ENCODE measurements at places on chromosomes 3 and 15.

DNA sequence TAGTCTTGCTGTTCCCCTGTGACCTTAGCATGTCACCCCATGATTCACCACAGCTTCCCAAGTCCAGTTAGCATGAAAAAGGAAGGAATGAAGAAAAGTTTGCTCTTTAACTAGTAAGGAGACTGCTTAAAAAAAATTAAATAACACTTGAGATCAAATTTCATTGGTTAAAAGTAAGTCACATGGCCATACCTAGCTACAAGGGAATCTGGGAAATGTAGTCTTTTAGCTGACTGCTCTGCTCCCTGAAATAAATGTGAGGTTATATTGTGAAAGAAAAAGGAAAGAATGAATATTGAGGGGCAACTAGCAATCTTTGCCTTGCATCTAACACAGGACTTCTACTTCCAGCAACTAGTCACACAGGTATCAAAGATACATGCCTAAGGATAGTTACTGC, 84.7 kb upstream of the LRRN1 start:
- DNase-seq = no peak

- no peak for DNase-seq
Observed at GRCh38 chr15:76181705-76182107, 121.9 kb downstream of the TMEM266 start.

GRCh38 chr3:141412936-141413354, 44.6 kb downstream of the ZBTB38 start:
- DNase-seq = no peak

DNA sequence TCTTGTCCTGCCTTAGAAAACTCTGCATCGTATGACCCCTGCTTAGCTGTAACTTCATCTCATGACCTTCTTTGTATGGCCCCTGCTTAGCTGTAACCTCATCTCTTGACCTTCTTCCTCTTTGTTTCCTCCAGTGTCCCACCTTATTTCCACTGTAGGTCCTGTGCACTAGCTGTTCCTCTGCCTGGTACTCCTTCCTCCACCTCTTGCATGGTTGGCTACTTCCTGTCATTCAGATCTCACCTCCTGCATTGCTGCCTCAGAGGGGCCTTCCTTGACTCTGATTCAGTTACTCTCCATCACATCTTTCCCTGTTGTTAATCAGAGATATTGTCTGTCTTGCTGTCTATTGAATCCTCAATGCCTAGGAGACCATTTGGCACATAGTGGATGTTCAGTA, 63.2 kb downstream of the PDE8A start:
- no peak for DNase-seq

DNA sequence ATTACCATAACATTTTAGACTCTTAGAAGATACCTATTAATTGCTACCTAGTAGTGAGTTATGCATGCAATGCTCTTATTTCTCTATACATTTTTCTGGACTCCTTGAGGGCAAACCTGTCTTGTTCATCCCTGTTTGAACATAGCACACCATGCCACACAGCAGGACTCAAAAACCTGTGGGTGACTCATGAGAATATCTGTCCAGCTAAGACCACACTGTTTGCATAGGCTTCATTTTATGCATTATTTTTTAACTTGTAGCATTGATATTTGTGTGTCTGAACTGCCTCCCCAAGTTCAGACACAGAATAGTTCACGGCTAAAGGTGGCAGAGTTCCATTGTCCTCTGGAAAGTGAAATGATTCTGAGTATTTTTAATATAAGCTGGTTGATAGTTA, 1.8 kb downstream of the LMCD1 start:
- DNase-seq = no peak

GRCh38 chr3:36172699-36173098, 207.6 kb upstream of the STAC start:
- DNase-seq = no peak

- DNase-seq = no peak
Observed at GRCh38 chr15:60648928-60649679, 170.2 kb upstream of the ICE2 start.

GRCh38 chr15:59166601-59167265, 39.9 kb upstream of the LDHAL6B start:
- DNase-seq = no peak

DNA sequence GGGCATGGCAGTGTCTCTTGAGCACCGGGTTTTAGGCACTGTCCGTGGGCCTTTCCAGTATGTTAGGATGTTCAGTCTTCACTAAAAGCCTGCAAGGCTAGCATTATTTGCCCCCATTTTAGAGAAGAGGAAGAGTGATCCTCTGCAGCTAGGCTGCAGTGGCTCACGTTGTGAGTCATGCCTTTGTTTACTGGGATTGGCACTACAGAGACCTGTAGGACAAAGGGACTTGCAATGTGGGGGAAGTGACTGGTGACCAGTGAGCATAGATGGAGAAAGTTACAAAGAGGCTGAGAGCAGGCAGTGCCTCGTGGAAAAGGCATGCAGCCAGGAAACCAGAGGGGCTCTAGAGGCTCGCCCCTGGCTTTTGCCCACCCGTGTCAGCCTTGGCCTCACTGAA, 26.8 kb upstream of the CPNE9 start:
- no peak for DNase-seq

DNA sequence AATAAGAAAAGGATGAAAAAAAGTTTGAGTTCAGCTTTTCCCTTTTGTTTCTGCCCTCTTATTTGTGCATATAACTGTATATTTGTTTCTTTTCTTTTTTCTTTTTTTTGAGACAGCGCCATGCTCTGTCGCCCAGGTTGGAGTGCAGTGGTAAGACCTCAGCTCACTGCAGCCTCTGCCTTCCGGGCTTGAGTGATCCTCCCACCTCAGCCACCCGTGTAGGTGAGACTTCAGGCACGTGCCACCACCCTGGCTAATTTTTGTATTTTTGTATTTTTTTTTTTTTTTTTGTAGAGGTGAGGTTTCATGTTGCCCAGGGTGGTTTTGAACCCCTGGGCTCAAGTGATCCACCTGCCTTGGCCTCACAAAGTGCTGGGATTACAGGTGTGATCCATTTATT, 31.4 kb downstream of the RNF111 start:
- DNase-seq = no peak

- DNase-seq = no peak
Observed at GRCh38 chr15:29668120-29668602, 154.1 kb downstream of the TJP1 start.

DNA sequence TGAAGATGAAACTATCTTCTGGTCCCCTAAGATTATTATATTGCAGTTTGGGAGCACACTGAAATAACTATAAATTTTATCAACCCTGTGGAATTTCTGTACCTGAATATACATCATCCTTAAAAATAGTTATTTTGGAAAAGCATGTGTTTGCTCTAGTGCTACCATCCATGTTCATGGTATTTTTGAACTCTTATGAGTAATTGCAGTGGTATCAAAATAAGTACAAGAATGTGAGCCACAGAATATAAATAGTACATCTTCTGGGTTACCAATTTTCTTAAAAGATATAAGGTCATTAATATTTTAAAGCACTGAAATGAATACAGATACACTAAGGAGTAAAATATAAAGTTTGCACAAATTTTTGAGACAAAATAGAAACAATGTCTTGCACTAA, 206.5 kb downstream of the CBLB start:
- DNase-seq = no peak

DNA sequence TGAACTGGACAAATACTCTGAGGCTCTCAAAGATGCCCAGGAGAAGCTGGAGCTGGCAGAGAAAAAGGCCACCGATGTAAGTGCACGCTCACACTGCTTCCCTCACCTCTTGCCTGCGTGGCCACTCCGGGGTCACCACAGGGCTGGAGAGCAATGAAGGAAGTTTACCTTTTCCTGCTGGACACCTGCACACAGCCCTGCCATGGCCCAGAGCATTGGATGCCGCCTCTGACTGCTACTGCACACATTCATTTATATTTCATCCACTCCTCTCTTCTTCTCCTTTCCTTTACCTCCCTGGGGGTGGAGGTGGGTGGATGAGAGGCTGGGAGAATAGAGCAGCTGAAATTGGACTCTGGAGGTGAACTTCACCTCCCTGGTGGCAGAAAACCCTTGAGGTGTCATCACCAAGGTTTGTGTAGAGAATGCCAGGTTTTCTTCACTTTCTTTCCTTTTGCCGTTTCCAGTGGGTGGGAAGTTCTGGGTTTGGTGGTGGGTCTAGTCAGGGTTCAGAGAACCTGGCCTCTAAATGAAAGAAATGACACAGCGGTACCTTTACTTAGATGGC, 1.6 kb downstream of the TPM1 start:
- no peak for DNase-seq

- DNase-seq = no peak
Observed at GRCh38 chr3:130644628-130645253, 101.9 kb downstream of the PIK3R4 start.

DNA sequence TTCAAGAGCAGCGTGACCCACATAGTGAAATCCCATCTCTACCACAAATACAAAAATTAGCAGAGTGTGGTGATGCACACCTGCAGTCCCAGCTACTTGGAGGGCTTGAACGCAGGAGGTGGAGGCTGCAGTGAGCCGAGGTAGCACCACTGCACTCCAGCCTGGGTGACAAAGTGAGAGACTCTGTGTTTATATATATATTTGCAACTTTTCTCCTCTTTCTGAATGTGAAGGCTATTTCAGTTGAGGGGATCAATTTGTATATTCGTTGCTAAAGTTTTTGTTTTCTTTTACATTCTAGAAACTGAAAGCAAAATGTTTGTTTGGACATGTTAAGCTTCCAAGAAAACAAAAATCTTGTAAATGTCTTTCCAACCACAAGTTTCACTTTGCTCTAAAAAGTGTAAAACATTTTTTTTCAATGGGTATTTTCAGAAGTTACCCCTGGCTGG, 29.8 kb upstream of the FAM98B start:
- no peak for DNase-seq

GRCh38 chr15:23467110-23467600, 20.1 kb upstream of the GOLGA6L2 start:
- DNase-seq = peak; percentile 4

DNA sequence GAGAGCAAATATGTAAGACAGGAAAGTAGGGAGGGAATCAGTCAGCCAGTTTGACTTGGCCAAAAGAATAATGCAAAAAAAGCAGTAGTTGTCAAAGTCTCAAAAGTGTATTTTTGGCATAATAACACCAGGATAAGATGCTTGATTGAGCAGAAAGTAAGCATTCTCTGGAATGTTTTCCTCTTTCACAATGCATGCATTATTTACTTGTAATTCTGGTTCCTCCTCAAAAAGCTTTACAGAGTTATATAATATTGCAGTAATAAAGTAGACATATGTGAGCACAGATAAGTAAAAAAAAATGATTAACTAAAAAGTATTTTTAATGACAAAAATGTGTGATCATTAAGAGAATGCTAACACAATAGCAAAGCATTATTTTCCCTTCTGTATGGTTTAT, 285.9 kb upstream of the BCHE start:
- no peak for DNase-seq

DNA sequence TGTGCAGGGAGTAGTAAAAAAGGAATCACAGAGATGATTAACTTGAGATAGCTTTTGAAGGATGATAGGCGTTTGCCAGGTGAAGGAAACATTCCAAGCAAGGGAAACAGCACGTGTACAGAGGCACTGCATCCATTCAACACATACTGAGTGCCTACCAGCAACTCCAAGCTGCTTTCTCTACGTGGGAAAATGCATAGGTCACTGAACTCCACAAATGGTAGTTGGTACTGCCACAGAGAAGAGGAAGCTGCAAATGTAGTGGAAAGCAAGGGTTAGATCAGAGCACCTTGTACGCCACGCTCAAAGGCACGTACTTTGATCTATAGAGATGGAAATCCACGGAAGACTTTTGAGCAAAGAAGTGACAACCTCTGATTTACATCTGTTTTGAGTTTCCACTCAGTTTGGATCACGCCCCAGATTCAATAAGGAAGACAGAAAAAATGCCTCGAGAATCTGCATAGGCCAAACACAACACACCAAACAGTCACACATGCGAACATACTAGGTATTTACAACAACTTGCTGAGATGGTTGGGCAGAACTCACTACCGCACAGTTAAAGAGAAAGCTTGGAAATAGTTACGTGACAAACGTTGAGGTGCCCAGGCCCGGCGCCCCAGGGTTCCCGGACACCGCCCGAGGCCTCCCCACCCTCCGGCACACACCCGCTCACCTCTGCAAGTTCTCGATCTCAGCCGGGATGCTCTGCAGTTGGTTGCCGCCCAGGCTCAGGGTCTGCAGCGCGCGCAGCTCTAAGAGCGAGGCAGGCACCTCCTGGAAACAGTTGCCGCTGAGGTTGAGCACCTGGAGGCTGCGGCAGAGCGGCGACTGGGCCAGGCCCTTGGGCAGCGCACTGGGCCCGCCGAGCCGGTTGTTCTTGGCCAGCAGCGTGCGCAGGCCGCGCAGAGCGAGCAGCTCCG, 826 bp downstream of the LRRC58 start:
- DNase-seq = peak; percentile 12

- no peak for DNase-seq
Observed at GRCh38 chr3:190721330-190721729, 141.2 kb downstream of the GMNC start.

- DNase-seq = no peak
Observed at GRCh38 chr3:169179722-169180121, 483.8 kb downstream of the MECOM start.

DNA sequence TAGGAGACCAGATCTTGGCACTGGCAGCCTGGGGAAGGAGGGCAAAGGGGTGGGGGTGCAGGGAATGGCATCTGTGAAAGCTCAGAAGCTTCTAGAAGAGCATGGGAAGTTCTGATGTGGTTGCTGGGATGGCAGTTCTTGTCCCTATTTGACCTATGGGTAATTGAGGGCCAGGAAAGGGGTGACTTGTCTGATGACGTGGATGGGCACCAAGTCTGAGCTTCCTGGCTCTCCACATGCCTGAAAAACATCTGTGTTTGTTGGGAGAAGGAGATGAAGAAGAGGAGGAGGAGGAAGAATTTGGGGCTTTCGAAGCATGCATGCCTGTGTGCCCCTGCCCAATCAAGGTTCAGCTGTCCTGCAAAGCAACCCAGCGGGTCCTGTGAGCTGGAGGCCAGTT, 158.8 kb downstream of the SMAD6 start:
- no peak for DNase-seq

- no peak for DNase-seq
Observed at GRCh38 chr3:13003608-13004007, 69.6 kb downstream of the IQSEC1 start.

GRCh38 chr3:2133146-2133545, 34.5 kb downstream of the CNTN4 start:
- no peak for DNase-seq

DNA sequence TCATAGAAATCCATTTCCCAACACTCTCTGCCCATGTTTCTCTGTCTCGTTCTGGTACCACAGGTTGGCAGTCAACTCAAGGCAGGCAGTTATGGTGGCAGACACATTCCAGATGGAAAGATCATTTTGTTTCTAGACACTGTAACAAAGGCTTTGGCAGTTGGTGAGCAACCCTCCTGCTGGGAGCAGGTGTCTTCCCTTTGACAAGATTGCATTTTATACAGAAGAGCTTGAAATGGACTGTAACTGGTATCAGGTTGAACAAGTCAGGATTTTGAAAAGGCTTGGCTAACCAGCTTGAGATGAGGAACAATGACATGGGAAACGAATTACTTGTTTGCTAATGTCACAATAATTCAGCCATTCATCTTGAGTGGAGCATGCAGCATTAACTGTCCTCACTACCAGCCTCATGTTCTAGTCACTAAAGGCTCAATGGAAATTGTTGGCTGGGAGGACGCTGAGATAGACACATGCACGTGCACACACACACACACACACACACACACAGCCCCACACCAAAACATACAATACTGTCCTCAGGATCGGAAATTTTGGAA, 170.0 kb downstream of the SEMA6D start:
- no peak for DNase-seq

Measured in HS-27A (cell line).